ENCODE measurements at places on chromosomes 5 and 9.

GRCh38 chr5:130871346-130872086 lies 293.5 kb downstream of the HINT1 start:
- DNase-seq = no peak

DNA sequence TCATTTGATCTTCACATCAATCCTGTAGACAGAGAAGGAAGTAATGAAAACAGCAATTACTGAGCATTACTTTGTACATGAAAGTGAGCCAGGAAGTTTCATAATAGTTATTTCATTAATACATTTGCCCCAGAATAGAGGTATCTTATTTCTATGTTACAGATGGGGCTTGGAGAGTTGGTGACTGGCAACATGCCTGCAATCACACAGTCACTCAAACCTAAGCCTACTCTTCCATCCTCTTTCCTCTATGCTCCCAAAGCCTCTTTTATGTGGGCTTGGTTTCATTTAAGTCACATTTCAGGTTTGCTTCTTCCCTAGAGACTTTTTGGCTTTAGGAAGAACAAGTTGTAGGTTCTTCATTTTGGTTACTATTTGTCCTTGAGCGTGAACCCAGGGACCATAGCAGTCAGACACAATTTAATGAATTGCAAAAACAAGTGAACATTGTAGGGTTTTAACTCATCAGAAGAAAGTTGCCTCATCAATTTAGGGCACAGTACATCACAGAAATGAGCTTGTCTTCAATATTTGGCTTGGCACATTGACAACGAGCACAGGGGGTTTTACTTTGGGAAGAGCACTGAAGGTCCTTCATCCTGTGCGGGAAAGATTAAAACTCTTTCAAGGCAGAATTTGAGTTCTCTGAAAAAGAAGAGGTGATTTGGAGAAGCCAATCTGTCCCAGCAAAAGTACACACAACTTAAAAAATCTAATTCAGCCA lies 381.1 kb downstream of the TMEM38B start:
- DNase-seq = no peak

- no peak for DNase-seq
These were observed 989.2 kb downstream of the TLE4 start for GRCh38 chr9:80560976-80561375.

GRCh38 chr9:80784647-80785046 lies 904.7 kb downstream of the TLE1 start:
- no peak for DNase-seq

DNA sequence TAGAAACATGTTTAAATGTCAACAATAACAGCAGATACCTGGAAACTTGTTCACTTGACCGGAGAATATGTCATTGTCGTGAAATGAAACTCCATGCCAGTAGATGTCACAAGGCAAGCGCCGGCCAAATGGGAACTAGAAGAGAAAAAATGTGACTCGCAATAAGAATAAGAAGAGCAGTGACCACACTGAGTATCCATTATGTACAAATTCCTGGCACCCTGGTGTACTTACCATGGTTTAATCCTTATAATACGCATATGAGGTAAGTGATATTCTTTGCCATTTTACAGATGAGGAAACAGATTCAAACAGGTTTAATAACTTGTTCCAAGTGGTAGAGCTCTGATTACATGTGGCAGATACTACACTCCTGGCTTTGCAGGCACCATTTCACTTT lies 53.9 kb downstream of the TTLL11 start:
- no peak for DNase-seq

GRCh38 chr9:10108815-10109214 lies 504.0 kb downstream of the PTPRD start:
- DNase-seq = no peak

- no peak for DNase-seq
These were observed 656.5 kb downstream of the BNC2 start for GRCh38 chr9:16213781-16214515.

GRCh38 chr5:158937381-158937952 lies 162.2 kb downstream of the EBF1 start:
- no peak for DNase-seq

DNA sequence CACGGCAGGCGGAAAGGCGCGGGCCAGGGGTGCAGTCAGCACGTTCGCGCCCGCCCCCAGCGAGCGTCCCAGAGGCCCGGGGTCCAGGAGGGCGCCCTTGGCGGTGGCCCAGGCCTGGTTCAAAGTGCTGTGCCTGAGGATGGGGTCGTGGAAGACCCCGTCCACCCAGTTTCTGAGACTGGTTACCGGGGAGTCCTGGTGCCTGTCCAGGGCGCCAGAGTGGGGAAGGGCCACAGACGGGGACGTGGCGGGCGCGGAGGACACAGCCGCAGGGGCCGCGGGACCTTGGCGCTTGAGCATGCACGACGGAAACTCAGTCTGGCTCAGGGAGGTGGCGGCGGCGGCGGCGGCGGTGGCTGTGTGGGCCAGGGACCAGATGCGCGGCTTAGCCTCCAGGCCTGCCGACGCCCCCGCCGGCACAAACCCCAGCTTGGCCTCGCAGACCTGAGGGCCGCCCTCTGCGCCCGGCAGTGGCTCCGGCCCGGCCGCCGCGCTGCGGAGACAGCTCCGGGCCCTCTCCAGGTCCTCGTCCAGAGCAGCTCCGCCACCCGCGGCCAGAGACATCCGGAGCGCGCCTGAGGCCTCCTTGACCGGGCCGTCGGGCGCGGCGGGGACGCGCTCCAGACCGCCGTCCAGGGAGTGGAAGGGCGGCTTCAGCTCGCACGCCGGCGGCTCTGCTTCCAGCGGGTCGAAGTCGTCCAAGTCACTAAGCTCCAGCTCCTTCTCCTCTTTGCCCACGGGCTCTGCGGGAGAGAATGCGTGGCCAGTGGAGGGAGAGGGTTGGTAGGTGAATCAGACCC lies 4.5 kb downstream of the IRX4 start:
- DNase-seq = no peak

DNA sequence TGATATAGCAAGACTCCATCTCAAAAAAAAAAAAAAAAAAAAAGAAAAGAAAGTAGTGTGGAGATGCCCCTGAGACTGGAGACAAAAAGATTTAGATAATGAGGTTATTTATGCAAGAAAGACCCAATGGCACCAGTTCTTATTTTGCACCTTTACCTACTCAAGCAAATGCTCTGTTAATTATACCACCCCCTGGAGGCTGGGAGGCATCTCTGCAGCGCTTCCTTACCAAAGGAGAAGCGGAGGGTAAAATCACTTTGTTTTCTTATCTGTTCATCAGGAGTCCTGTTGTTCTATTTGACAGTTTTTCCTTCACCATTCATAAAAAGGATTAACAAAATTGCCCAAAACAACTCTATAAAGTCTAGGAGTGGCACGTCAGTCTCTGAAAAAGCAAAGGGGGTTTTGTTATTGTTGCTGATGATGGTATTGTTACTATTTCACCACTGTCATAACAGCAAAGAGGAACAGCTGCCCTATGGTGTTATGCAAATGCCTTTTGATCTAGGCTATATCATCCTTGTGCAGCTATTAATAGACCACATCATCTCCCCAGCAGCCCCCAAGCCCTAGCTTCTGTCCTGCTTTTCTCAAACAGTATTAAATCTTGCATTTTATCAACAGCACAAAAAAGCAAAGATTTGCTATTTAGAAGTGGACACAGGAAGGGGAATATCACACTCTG lies 174.0 kb downstream of the PALM2AKAP2 start:
- no peak for DNase-seq

GRCh38 chr9:133132174-133132573 lies 11.1 kb upstream of the RALGDS start:
- no peak for DNase-seq

DNA sequence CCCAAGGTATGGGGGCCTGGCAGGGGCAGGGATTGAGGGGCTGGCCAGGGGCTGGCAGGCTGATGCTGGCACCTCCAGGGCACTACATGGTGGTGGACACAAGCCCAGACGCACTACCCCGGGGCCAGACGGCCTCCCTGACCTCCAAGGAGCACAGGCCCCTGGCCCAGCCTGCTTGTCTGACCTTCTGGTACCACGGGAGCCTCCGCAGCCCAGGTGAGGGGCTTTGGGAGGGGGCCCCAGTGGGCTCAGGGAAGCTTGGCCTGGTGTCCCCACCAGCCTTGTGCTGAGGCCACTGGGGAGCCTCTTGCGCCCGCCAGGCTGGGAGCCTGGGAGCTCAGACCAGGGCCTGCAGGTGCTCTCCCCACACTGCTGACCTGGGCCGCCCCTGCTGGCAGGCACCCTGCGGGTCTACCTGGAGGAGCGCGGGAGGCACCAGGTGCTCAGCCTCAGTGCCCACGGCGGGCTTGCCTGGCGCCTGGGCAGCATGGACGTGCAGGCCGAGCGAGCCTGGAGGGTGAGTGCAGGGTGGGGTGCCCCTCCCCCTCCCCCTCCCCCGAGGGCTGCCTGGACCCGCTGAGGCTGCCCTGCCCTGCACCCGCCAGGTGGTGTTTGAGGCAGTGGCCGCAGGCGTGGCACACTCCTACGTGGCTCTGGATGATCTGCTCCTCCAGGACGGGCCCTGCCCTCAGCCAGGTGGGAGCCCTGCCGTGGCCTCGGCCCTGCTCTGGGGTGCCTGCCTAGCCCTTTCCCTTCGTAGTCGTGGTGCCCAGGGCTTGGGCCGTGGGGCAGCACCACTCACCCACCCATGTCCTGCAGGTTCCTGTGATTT lies 5.7 kb downstream of the MAMDC4 start:
- DNase-seq = no peak

DNA sequence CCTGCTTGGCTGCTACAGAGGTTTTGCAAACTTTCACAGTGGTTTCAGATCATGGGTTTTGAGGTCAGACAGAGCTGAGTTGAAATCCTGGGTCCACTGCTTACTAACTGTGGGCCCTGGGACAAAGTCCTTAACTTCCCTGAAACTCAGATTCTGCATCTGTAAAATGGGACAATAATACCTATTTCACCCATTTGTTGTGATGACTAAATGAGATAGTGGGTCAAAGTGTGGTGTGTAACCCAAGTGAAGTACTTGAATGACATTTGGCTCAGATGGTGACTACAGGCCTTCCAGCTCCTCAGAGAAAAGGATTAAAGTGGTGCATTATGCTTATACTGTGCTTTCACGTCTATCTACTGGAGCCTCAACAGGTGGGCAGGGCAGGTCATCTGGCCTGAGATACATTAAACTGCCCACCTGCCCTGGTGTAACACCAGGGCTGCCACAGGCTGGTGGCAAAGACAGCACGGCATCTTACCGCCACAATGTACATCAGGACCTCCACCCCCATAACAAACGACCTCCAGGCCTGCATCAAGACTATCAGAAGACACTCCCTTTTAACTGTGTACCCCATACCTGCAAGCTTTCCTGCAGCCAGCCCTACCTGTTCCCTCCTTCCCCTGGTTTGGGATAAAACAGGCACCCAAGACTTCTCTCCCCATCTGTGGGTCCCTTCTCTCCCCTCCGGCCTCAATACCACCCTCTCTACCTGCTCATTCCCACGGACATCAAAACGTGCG lies 846 bp upstream of the TRAF1 start:
- no peak for DNase-seq

GRCh38 chr5:55620766-55621160 lies 86.0 kb upstream of the PLPP1 start:
- DNase-seq = no peak

DNA sequence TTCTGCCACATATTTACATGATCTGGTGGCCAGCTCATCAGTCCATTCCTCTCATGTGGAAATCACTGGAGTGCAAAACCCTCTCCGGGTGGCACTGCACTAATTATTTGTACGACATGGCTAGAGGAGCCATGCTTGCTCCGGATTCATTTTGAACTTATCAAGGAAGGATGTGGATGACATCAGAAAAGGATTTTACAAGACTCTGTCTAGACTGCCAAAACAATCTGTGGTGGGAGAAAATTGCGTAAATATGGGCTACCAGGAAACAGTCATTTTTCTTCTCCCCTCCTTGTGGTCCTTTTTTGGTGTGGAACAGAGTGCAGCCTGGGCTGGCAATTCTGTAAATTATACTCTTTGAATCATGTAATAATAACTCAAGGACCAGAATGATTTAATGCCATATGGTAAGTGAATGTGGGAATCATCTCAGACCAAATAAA lies 123.4 kb upstream of the IFNE start:
- DNase-seq = no peak

DNA sequence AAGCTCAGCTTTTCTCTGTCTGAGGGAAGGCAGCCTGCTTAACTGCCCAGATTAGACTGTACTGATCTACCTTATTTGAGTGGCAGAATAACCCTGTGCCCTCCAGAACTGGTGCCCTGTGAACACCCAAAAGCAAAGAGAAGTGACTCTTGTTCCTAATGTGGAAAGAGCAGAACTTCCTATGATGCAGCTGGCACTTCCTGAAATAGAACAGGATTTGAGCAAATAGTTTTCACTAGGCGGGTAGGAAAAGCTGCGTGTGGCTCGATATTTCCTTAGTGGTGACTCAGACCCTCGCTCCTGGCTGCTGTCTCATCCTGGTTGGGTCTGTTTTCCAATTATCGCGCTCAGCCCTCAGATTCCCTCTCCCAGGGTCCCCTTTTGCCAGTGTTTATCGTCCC lies 89.9 kb downstream of the SH3TC2 start:
- no peak for DNase-seq

- no peak for DNase-seq
These were observed 55.1 kb upstream of the S1PR3 start for GRCh38 chr9:88936132-88936531.

DNA sequence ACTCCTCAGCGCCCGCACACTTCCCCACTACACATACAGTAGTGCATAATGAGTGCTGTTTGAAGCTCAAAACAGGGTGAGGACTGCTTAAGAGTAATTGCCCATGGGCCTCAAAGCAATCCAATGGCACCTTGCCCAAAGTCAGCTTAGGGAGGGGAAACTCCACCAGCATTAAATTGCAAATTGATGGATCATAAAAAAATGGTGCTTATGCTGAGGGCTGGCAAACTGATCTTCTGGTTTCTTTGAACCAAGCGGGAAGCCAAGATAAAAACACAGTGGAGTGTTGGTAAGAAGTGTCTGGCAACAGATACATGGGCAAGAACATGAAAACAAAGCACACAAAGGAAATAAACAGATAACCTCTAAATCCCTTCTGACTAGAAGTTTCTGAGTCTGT lies 28.0 kb downstream of the TLE1 start:
- no peak for DNase-seq

DNA sequence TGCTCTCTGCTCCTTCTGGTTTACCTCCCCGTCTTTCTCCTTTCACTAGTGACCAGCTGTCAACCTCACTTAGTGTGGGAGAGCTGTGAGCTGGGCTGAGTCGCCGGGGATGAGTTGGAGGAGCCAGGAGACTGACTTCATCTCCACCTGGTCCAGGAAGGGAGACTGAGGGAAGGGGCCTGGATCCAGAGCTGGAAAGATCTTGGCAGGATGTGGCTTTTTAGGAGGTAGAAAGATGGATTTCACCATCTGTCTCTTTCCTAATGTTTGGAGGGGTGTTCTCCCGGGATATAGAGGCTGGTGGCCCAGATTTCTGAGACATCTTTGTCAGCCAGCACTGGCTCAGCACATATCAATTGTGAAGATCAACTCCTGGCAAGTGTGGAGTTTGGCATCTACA lies 37.1 kb upstream of the TNC start:
- DNase-seq = no peak
